Caco-2 (cell line): ENCODE measurements at places on chromosomes 4 and X. TPM values are rescaled to one million over a fixed set of nuclear protein-coding genes. Genes with fewer than 3 reads are reported as not detected.

DNA sequence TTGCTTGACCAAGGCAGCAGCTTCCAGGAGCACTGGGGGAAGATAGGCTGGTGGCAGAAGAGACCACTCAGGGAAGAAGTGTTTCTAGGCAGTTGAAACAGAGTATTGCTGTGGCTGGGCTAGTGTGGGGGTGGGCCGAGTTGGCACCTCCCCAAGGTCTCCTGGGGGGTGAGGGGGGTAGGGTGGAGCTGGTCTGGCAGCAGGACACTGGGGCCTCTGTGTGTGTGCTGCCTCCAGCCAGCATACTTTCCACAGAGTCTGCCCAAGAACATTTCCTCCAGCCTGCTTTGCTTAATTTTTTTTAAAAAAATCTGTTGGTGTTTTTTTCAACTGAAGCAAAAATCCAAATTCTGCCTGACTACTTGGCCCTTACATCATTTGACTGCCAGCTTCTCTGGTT lies 4.0 kb downstream of the ITIH6 start:
- no peaks in the 10 kb centered on the region for H3K36me3 ChIP-seq
- H3K27ac ChIP-seq: no peak overlapping the region
- H3K27me3 ChIP-seq: no peaks in the 10 kb centered on the region
- no peak overlapping the region for H3K4me3 ChIP-seq

The FDCSP gene
- not detected in 2 replicates for total RNA-seq

The SGMS2 gene
- 3.4 and 5.6 TPM in 2 replicates for total RNA-seq

The CDS1 gene
- 17.7 and 18.1 TPM in 2 replicates for total RNA-seq

- H3K27me3 ChIP-seq: no peaks in the 10 kb centered on the region
- H3K27ac ChIP-seq: no peak overlapping the region
- no peaks in the 10 kb centered on the region for H3K36me3 ChIP-seq
These were observed 19.7 kb upstream of the PLA2G12A start for GRCh38 chr4:109749388-109750082.

DNA sequence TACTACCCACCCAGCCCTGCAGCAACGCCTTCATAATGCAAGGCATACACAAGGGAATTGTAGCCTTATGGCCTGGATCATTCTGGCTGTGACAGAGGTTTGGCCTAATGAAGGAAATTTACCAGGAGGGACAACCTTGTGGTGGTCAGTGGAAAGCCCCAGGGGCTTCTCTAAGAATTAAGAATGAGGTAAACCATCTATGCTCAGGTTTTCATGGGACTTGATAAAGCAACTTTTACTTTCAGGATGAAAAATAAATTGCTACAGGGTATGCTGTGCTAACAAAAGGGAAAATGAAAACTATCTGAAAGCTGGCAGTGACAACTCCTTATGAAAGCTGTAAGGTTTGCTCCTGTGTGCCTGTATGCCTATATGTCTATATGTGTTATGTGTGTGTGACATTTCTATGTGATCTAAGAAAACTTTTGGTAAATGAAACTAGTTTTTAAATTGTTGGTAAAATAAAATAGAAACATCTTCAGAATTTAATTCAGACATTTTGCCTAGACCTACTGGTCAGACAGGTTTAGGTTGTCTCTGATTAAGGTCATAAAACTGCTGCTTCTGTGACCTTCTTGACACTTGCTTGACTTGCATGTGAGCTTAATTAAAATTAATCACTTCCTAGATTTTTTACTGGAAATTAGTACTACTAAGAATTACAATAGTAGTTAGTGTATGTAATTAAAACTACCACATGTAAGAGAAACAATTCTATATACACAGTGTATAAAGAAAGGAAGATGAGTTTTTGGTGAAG lies 19.9 kb upstream of the TXK start:
- H3K4me3 ChIP-seq: no peak overlapping the region
- no peaks in the 10 kb centered on the region for H3K4me1 ChIP-seq
- no peak overlapping the region for H3K27ac ChIP-seq
- DNase-seq: no peak
- H3K36me3 ChIP-seq: no peaks in the 10 kb centered on the region
- no peaks in the 10 kb centered on the region for H3K27me3 ChIP-seq
